ENCODE measurements at places on chromosomes 12 and 14.

DNA sequence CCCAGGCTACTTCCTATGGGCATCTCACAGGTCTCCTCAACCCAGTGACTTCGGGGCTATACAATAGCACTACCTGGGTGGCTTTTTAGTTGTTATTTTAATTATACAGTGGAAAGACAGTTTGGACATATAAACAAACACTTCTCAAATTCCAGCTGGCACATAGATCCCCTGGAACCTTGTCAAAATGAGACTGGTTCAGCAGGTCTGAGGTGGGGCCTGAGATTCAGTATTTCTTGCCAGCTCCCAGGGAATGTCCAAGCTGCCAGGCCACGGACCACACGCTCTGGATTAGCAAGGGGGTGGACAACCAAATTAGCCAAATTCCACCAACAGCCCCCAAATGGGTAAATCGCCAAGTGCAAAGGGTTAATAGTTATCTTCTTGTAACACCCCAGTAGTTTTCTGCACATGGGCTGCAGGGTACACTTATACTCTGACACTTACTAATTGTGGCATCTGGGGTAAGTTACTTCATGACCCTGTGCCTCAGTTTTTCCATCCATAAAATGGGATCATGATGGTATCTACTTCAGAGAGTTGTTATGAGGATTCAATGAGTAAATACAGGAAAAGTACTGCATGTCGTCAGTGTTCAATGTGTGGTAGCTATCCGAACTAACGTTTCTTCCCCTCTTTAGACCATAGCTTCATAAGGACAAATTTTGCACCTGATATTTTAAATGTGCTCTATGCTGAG is 789.4 kb upstream of the TBX3 start:
- DNase-seq, result no peak

GRCh38 chr12:96571101-96571862 is 81.9 kb downstream of the CFAP54 start:
- DNase-seq, result no peak

DNA sequence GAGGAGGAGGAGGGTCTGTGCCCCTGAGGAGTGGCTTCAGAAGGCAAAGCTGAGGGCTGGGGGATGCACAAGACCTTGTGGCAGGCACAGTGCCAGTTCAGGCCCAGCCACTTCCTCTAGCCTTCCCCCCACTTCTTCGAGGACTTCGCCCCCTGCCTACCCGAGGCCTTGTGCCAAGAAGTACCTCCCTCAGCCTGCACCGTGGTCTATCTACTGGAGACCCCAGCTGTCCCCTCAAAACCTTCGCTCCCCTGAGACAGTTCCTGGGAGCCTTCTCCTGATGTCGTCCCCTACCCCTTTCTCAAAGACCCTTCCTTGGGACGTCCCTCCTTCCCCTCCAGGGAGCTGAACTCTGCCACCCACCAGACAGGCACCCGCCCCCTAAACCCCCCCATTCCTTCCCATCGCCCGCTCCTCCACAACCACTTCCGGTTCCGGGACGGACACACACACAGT is 604 bp downstream of the ZNF384 start:
- DNase-seq, result no peak

DNA sequence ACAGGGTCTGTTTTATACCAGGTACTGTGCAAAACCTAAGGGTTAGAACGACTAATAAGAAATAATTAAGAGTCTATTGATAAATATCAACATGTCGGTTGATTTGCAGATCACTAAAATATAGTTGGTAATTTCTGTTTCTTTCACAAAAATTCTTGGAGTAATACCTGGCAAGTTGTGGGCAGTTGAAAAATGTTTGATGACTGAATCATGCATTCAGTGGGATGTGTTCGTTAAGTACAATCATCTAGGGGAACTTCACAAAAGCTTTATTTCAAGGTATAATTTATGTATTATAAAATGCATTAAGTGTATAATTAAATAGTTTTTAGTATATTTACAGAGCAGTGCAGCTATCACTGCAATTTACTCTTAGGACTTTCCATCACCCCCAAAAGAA is 120.0 kb downstream of the KCNA5 start:
- DNase-seq, result no peak

- DNase-seq, result no peak
These were observed 10.3 kb downstream of the TBPL2 start for GRCh38 chr14:55430024-55430690.

GRCh38 chr12:63940310-63941005 is 96.0 kb downstream of the SRGAP1 start:
- DNase-seq, result no peak

DNA sequence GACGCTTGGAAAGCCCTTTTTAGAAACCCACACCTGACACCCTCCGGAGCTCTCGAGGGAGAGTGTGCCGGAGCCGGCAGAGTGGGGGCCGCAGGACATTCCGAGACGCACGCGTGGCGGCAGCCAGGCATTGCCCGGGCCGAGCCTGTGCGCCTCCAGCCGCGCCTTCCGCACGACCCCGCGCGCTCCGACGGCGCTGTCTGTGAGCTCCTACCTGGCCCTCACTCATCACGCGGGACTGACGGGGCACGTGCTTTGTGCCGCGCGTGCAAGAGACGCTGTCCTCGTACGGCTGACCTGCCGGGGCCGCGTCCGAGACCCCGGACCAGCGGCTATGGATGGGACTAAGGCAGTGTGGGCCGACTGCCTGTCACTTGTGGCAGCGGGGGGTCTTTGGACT is 5.2 kb downstream of the GALNT9 start:
- no peak for DNase-seq

DNA sequence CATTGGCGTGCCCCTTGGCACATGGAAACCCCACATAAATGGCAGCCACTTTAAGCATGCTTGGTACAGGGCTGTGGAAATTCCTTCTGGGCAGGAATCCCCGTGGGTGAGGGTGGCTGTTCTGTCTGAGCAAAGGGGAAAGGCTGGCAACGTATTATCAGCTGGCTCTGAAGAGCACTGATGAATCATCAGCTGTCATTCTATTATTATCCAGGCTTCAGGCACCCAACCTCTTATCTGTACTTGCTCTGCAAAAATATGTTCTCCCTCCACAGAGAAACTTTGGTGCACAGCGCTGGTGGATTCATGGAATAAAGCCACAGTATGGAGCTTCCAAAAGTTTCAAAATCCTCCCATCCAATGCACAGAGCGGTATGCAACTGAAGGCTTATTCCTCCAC is 167.1 kb downstream of the TBX5 start:
- DNase-seq, result no peak

DNA sequence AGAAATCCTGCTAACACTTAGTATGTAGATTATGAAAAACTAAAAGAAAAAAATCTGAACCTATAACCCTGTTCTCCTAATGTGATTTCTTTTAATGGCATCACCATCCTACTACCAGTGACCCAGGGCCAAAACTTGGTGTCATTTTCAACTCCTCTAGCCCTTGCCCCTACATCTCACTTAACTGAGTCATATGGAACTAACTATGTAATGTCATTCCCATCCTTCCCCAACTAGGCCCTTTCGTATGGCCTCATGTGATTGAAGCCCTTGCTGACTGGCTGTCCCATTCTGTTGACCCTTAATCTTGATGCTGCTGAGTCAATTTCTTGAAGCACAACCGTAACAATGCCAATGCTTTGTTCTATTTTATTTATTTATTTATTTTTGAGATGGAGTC is 7.6 kb downstream of the DMAC2L start:
- no peak for DNase-seq

- no peak for DNase-seq
These were observed 476.6 kb downstream of the RMST start for GRCh38 chr12:97939156-97939555.

- no peak for DNase-seq
These were observed 357.2 kb downstream of the BMP4 start for GRCh38 chr14:53599221-53599945.

GRCh38 chr12:103773109-103773910 is 67.7 kb downstream of the NT5DC3 start:
- no peak for DNase-seq

DNA sequence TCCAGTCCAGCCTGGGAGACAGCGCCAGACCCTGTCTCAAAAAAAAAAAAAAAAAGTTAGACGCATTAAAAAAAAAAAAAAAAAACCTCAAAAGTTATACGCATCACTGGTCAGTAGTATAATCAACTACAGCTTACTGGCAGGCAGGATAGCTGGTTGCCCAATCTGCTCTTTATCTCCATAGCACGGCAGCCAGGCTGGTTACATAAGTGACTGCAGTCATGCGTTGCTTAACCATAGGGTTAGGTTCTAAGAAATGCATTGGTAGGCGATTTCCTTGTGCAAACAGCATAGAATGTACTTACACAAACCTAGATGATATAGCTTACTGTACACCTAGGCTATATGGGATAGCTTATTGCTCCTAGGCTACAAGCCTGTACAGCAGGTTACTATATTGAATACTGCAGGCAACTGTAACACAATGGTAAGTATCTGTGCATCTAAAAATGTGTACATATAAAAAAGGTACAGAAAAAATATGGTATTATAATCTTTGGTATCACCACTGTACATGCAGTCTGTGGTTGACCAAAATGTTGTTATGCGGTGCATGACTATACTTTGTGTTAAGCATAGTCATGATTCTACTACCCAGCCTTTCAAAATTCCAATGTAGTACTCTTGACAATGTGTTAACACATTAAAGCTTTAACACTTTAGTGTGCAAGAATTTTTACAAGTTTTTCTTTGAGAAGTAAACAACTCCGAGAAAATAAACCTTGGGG is 8.1 kb downstream of the L2HGDH start:
- no peak for DNase-seq

GRCh38 chr12:126789963-126790362 is 1477.0 kb upstream of the TMEM132C start:
- DNase-seq, result no peak

DNA sequence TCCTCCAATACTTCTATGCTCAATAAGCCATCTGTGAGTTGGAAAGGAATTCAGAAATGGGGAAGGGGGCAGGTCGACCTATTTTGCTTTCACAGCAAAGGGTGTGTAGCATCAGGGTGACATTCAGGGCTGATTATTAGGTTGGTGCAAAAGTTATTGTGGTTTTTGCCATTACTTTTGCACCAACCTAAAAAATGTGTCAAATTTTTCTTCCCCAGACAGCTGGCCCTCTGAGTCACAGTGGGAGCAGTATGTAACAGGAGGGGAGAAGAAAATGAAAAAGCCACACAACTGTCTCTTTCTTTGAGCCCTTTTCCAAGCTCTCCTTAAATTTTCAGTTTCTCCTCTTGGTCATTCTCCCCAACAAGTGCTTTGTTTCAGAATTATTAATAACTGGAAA is 47.1 kb upstream of the GZMB start:
- no peak for DNase-seq

- no peak for DNase-seq
These were observed 46.6 kb upstream of the PAPOLA start for GRCh38 chr14:96455588-96455987.

GRCh38 chr12:77953528-77954205 is 123.0 kb downstream of the NAV3 start:
- no peak for DNase-seq

GRCh38 chr12:46450279-46450748 is 77.7 kb upstream of the SLC38A2 start:
- DNase-seq, result no peak

GRCh38 chr12:2792671-2793500 is 1.9 kb upstream of the FKBP4 start:
- DNase-seq, result no peak

- no peak for DNase-seq
These were observed 5.6 kb upstream of the IL26 start for GRCh38 chr12:68231229-68231628.

DNA sequence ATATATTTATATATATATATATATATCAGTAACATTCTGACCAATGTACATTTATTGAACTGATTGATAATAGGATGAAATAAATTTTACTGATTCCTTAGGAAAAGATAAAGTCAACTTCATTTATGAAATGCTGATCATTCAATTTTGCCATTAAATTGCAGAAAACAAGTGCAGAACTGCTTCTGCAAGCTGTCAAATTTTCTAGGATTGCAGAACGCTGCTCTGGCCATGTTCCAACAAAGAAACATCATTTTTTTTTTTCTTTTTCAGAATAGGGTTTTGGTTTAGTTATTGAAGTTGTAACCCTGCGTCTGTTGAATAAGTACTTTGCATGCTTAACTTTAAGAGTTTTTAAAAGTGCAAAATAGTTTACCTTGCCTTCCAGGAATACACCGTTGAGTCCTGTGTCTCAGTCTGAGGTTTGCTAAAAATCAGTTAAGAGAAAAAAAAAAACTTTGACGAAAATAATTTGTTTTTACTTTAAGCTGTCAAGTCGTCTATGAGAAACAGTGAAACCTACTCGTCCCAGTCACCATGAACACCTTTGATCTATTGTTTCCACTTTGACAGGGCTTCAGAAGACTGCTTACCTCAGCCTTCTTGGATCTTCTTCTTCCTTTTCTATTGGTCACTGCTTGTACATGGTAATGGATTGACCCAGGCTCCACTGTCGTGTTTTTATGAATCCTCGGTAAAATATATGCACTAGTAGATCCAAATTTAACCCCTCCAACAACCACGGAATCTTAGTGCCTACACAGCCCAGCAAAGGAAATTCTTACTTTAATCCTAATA is at the start of gene KERA:
TSS of gene KERA (minus strand) at position 657 of the 798 bp plus-strand sequence. CDS start 1,743 bp downstream, outside the sequence.
- DNase-seq, result no peak

DNA sequence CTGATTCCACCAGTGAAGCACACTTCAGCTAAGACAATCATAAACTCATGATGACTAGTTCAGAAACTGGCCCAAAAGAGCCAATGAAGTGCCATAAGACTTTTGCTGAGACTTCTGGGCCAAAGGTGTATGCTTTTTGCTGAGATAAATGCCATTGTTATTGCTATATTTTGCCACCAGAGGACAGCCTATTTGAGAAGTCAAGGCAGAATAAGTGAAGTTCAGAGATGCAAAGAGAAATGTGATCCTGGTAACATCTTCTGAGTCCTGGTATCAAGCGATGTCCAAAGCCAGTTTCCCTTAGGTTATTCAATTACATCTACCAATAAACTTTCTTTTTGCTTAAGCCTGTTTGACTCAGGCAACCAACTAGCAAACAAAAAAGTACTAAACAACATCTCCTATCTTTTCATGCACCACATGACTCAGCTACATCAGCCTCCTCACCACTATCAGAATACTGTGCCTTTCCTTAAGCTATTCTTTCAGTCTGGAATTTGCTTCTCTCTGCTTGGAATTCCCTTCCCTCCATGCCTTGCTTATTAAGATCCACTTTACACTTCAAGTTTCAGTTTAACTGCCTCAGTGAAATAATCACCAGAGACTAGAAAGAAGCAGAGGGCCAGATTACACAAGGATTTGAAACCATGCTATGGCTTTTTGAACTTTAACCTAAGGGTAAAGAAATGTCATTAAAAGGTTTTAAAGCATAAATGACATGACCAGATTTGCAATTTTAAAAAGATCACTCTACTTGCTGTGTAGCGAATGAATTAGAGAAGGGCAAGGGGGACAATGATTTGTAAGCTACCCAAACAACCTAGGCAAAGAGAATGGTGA is 14.0 kb downstream of the CRY1 start:
- no peak for DNase-seq

DNA sequence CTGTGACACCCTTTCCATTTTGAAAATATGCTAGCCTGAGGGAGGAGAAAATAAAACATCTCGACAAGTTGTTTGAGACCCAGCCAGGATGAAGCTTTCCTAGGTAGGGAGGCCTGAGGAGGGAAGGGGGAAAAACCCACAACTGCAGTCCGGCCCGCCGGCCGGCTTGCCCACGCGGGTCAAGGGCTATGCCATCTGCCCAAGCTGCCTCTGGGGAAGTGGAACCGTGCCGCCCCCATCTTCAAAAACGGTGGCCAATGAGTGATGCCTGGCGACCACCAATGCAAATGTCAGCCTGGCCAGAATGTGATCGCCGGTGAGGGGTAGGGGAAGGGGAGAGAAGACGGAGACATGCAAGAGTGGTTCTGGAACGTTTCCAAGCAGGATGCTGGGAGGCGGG is 263.5 kb upstream of the ALG10B start:
- no peak for DNase-seq
